Central memory CD4-positive, alpha-beta T cell (primary cell): ENCODE measurements at places on chromosomes 1 and 21.

DNA sequence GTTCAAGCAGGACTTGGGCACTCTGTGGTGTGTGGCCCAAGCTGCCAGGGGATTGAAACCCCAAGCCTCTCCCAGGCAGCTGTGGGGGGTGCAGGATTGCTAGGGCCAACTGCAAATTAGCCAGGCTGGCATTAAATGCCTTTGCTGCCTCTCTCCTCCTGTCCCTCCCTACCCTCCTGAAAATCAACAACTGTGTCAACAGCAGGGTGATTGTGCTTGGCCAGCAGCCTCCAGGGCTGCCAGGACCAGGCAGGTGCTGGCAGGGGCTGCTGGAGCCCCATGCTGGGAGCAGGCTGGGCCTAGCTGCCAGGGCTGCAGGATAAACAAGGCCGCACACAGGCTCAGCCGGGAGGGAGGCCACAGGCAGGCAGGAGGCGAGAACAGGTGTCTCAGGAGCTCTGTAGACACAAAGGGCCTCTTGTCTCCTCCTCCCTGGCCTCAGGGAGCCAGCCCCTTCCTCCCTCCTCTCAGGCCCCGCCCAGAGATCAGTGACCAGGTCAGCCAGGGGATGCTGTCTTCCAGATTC lies 11.4 kb downstream of the SOX13 start:
- DNase-seq: no peak

DNA sequence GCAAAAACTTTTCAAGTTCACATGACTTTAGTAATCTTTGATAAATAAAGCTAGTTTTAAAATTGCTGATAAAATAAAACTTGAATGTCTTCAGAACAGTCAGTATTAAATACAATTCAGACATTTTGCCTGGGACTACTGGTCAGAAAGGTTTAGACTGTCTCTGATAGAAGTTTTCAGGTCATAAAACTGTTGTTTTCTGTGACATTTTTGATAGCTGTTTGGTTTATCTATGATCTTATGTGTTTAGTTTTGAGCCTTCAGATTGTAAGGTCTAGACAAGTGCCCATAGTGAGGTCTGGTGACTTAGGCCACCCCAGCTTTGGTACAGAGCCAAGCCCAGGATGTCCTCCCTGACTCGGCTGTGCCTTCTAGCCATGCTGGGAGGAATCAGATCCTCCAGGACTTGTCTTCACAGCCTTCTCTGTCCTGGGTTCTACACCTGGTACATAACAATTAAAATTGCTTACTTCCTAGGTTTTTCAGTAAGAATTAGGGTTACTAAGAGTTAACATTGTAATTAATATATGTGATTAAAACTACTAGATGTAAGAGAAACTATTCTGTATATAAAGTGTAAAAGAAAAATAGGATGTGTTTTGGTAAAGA lies 15.1 kb upstream of the DNAH14 start:
- no peak for DNase-seq

GRCh38 chr1:63688302-63688890 lies 85.4 kb upstream of the ROR1 start:
- DNase-seq: no peak

GRCh38 chr21:36694593-36695282 lies 4.2 kb upstream of the SIM2 start:
- no peak for DNase-seq

DNA sequence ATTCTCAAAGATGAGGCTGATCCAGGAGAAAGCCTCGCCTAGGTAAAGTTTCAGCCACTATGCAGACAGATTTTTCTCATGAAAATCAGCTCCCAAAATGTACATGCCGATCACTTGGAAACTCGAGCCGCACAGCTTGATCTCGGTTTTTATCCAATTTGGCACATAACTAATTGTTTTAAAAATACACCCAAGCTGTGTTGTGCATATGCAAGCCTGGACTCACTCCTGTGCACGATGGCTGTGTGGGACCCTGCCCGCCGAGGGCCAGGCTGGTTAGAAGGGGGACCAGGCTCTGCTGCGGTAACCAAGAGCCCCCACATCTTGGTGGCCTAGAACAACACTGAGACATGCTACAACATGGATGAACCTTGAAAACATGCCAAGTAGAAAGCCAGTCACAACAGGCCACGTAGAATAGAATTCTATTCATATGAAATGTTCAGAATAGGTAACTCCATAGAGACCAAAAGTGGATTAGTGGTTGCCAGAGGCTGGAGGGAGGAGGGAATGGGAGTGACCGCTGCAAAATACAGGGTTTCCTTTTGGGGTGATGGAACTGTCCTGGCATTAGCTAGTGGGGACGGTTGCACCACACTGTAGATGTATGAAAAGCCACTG lies 16.1 kb upstream of the LDLRAP1 start:
- no peak for DNase-seq

DNA sequence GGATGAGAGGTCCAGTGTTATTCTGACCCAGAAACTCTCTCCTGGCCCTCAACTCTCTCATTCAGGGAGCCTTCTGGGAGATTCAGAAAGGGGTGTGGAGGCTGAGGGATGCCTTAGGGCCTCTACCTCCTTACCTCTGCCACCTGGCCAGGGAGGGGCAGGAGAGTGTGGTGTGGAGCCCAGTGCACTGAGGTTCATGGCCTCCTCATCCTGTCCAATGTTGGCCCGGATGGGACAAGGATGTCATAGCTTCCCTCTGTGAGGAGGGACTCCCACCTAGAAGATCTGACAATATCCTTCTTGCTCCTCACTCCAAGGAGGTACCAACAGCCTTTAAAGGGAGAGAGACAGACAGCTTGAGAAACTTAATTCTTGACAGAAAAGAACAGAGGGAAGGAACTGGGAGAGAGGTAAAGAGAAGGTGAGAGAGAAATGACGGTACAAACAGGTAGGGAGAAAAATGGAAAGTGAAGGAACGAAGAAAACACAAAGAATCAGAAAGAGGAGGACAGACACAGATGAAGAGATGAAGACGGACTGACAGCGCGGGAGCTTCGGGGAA lies 779 bp downstream of the BEND5 start:
- no peak for DNase-seq

DNA sequence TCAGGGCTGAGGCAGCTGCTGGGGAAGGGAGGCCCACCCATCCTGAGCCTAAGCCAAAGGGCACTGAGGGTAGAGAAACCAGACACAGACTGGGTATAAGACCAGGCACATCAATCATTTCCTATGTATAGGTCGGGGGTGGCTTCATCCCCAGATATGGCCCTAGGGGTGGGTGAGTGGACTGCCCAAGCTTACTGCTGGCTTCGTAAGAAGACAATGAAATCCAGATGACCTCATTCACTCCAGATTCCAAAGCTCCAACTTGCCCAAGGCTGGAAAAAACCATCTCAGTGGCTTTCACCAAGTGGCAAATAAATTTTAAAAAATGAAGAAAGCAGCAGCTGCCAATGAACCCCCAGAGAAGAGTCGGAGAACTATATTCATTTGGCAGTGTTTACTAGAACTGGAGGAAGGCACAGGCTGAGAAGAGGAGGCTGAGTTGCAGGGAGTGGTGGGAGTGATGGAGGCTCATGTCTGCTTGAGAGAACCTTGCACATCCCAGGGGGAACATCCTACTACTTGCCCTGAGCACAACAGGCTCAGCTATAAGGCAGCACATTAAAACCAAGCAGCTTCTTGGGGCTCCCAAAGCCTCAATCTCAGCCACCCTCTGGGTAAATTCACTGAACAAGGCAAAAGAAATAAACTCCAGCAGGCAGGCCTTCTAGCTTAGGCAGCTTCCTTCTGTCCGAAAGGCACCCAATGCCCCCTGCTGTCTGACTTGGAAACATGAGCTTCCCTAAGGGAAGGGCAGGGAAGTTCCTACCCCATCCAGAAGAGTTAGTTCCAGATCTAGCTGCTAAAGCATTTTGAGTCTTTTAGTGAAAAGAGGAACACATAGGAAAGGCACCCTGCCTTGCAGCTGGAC lies 14.1 kb downstream of the PEA15 start:
- DNase-seq: no peak

- no peak for DNase-seq
Measured at GRCh38 chr1:244326757-244327156, 125.0 kb downstream of the ADSS2 start.

DNA sequence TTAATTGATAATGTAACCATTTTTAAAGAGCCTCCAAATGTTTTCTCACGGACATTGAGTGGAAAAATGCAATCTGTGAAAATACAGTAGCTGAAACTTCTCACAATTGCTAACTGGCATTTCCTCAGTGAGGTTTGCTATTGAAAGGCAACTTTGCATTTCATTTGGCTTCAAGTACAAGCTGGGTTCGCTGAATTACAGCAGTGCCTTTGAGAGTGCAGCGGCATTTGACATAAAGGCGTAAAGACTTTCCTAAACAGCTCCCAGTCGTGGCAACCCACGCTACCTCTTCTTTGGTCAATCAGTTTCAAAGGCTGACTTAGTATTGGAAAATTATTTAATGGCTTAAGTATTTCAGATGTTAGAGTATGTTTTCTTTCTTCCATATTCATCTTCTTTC lies 39.3 kb upstream of the ZBTB18 start:
- DNase-seq: no peak

DNA sequence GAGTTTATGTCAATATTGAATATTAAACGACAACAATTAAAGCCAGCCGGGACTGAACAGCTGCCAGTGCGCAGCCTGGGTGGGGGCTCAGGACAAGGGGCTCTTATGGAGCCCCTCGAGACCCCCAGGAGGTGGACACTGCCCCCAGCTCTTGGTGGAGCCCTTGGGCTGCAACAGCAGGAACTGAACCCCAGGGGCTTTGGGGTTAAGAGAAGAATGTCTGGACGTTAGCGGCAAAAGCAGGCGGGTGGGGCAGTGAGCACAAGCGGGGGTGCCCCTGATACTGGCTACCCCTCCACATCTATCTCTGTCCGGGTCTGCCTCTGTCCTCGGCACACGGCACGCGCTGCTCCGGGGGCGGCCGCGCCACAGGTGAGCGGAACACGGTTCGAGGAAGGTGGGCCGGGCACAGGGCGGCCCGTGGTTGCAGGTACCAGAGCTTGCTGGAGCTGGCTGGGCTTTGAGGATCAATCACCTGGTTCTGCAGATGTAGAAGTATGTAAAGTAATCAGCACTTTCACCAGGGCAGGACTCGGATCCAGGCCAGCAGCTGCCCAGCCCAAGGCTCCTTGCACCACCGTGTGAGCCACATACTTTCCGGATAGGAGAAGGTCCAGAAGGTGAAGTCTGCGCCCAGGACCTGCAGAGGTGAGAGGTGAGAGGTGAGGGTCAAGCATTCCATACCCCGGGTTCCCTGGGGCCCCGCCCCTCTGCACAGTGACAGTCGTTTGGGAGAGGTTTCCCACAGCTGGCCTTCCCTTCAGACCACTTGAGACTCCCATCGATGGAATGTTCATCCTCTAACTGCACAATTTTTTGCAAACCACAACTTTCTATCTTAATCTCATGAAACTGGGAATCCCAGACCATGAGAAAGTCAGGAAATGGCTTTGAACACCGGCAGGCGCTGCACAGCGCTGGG lies 12.4 kb upstream of the POFUT2 start:
- no peak for DNase-seq

DNA sequence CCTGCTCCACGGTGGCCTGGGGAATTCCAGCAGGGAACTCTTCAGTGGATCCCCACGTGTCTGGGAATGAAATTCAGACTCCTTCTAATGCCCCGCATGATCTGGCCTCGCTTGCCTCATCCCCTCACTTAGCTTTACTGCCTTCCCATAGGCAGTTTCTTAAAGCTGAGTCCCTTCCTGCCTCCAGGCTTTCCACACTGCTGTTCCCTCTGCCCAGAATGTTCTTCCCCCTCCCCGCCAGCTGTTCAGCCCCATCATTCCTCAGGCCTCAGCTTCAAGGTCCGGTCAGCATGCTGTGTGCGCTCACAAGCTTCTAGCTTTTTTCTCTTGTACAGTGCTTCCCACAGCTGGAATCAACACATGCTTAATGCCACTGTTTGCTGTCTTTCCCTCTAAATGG lies 54.9 kb upstream of the WASF2 start:
- no peak for DNase-seq

GRCh38 chr21:30718239-30718909 lies at the start of gene KRTAP21-3:
Gene KRTAP21-3, minus strand, starts transcription at chr21:30718777. Its CDS starts 18 bp downstream, at chr21:30718759.
- DNase-seq: no peak

DNA sequence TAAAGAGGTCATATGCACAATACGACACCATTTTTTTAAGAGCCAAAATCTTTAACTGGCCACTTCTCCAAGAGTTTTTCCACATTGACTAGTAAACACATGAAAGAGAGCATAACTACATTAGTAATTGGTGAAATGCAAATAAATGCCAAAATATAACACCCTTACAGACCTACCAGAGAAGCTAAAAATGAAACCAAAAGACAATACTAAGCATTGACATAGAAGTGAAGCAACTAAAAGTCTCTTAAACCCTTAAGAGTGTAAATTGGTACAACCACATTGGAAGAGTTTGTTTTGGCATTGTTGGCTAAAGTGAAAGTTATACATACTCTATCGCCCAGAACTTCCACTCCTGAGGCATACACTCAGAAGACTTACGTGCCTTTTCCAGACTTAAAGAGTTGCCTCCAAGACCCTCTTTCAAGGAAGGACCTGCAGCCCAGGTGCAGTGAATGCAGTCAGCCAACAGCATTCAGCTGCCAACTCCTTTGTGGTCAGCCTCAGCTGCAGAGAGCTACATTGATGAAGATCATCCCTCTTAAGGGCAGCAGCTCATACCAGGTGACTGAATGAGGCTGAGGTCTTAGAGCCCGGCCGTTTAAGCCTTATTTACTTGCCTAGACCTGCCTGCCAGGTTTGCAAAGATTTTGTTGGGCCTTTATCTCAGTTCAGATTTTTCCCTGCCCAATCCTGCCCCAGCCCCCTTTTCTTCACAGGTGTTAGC lies 839.1 kb upstream of the ADGRL2 start:
- DNase-seq: no peak
